PC-3 (cell line): ENCODE measurements at places on chromosomes 11 and 22.

GRCh38 chr22:26325641-26326040, 103.4 kb upstream of the ASPHD2 start:
- no peak for DNase-seq

- no peak for DNase-seq
Measured at GRCh38 chr11:19979519-19979845, 180.8 kb downstream of the DBX1 start.

DNA sequence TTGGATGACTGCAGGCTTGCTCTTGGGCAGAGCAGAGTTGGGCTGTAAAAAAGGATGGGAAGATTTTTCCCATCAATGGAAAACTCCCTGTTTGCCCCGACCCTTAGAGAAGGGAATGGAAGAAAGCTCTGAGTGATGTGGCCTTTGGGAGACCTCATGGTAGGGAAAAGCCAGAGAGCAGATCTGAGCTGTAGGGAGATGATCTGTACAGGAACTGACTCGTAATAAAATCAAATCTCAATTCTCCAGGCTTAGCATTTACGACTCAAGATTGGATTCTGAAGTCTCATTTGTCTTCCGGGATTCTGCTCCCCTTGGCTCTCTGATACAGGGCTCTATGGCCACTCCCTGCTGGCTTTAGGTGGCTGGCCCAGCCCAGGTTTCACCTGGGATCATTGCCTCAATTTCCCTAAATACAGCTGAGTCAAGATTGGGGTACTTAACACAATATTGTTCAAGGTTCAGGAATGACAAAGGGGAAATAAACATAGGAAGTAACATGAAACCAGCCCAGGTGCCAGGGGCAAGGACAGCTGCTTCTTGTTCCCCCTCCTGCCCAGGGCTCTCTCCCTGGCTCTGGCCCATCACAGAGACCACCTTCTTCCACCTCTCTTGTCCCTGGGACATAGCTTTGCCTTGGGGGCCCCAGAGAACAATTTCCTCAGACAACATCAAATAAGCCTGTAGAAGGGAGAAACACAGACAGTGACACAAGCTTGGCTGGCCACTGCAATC, 38.4 kb upstream of the THY1 start:
- peak; percentile 36 for DNase-seq

GRCh38 chr22:42544686-42545085, 9.1 kb upstream of the SERHL2 start:
- no peak for DNase-seq

DNA sequence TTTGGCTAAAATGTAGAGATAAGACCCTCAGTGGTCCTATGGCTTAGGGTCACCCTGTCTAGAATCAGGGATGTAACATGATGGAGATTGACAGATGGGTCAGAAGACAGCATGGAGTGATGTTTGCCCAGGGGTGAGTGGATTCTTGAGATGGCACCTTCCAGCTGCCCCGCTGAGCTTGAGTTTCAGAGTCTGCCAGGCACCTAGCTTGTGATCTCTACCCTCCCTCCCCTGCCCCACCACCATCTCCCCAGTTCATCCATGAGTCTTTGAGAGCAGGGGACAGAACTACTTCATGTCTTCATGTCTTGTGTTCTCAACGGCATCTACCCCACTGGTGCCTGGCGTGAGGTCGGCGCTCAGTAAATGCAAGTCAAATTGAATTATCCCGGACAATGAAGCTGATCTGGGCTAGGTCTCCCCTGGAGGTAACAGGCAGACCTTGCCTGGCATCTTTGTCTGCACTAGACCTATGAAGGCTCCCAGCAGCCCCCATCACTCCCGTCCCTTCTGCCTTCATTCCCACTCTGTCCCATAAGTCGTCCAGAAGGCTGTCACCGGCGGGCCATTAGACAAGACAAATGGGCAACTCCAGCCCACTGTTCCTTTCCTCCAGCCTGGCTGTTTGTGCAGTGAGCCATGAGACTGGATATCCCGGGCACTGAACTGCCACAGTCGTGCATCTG, 239.2 kb upstream of the TBCEL start:
- no peak for DNase-seq

GRCh38 chr11:118287006-118287405, 17.5 kb upstream of the CD3E start:
- DNase-seq, result peak; percentile 95

DNA sequence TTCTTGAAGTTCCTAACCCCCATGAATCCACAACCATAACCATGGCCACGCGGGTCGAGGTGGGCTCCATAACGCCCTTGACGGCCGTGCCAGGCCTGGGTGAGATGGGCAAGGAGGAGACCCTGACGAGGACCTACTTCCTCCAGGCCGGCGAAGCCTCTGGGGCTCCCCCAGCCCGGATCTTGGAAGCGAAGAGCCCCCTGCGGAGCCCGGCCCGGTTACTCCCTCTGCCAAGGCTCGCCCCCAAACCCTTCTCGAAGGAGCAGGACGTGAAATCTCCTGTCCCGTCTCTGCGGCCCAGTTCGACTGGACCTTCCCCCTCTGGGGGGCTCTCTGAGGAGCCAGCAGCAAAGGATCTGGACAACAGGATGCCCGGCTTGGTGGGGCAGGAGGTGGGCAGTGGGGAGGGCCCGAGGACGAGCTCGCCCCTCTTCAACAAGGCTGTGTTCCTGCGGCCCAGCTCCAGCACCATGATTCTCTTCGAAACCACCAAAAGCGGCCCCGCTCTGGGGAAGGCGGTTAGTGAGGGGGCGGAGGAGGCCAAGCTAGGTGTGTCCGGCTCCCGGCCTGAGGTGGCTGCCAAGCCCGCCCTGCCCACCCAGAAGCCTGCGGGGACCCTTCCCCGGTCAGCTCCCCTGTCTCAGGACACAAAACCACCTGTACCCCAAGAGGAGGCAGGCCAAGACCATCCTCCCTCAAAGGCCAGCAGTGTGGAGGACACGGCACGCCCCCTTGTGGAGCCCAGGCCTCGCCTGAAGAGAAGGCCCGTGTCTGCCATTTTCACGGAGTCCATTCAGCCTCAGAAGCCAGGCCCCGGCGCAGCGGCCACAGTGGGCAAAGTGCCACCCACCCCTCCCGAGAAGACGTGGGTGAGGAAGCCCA, 75.7 kb downstream of the KIAA1671 start:
- peak; percentile 11 for DNase-seq

DNA sequence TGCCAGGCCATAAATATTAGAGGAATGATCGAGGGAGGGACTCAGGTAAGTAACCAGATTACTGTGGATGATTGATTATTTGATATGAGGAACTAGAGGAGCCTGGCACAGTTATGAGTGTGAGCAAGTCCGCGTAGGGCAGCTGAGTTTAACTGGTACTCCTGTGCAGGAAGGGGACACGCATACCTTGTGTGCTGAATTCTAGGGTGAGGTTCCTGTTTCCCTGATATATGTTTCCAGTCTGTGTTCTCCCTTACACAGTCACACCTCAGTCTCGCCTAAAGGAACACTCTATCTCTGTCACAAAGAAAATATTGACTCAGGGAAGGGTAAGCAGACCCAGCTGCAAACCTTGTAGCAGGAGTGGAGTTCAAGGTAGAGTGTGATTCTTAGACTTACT, 17.4 kb downstream of the SGSM3 start:
- peak; percentile 32 for DNase-seq

GRCh38 chr11:35135222-35135621, 3.7 kb upstream of the CD44 start:
- DNase-seq, result no peak

GRCh38 chr11:87368151-87368550, 330.4 kb downstream of the TMEM135 start:
- no peak for DNase-seq

DNA sequence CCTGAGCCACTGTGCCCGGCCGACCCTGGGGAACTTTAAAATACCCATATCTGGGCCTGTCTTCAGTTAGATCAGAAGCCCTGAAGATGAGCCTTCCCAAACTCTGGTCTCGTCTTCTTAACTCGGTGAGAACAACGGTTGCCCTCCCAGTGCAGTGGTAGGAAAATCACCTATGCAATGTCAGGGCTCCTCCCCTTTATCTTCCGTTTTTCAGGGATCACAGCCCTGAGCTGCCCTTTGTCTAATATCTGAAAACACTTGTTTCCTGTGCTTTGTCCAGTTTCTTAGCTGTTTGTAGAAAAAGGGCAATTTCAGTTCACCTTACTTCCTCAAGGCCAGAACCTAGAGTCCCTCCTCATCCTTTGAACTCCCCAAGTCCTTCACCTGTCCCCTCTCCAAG, 9.4 kb downstream of the DRAP1 start:
- DNase-seq, result no peak

DNA sequence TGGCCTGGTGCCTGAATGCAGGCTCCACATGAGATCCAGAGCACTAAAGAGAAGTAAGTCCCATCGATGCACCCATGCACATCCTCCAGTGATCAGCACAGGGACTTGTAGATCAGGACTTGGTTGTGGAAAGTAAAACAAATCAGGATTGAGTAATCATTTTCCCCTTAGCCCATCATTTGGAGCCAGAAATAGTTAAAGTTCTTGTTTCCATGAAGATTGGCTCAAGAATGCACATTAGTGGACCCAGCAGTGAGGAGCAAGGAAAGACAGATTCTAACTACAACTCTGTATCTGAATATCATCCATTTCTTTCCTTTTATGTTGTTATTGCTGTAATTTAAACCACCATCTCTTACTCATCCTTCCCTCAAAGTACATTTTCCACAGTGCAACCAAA, 19.1 kb downstream of the CCDC83 start:
- no peak for DNase-seq

GRCh38 chr22:19840955-19841640, 13.6 kb downstream of the GNB1L start:
- no peak for DNase-seq

DNA sequence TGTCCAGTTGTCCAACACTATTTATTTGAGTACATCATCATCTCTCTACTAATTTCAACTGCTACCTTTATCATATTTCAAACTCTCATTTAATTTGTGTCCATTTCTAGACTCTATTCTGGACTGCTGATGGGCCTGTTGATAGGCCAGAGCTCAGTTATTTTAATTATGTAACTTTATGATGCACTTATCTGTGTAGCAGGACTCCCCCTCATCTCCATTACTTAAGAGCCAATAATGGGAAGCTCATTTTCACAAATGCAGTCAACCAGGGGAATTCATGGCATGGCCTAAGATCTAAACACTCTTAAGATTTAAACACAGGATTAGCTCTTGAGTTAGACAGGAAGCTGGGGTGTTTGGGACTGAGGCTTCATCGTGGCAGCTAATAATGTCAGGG, 21.4 kb downstream of the KCNQ1OT1 start:
- no peak for DNase-seq

GRCh38 chr22:22465094-22465602, 43.4 kb downstream of the ZNF280B start:
- DNase-seq, result no peak

- no peak for DNase-seq
Measured at GRCh38 chr22:49692499-49693225, 135.0 kb downstream of the BRD1 start.

- no peak for DNase-seq
Measured at GRCh38 chr11:102188488-102188887, 78.2 kb downstream of the YAP1 start.

GRCh38 chr11:117475716-117476530, 148.3 kb downstream of the CEP164 start:
- DNase-seq, result no peak

DNA sequence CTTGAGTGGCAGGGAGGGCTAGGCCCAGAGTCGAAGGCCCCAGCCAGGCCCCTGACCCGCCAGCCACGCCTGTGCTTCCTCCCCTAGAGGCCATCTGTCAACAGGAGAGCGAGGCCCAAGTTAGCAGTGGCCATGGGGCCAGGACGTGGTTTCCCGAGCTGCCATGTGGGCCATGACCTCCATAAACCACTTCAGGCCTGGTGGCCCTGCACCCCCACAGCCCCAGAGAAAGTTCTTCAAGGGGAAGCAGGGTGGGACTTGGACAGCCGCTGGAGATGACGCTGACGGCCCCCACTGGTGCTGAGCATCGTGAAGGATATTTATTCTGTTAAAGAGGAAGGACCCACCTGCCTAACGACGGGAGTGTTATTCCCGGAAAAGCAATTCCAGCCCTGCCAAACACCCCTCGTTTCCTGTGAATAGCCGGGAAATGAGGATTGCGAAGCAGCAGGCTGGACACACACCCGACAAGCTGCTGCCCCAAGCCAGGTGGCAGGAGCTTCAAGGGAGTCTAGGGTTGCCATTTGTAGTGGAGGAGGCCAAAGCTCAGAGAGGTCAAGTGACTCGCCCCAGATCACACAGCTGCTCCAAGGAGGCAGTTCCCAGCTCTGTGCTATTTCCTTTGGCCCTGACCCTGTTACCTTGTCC, 12.8 kb downstream of the PRR5 start:
- DNase-seq, result no peak

- peak; percentile 82 for DNase-seq
Measured at GRCh38 chr22:38707346-38707745, 1.6 kb downstream of the GTPBP1 start.

- DNase-seq, result no peak
Measured at GRCh38 chr11:112525844-112526590, 265.4 kb upstream of the PLET1 start.

DNA sequence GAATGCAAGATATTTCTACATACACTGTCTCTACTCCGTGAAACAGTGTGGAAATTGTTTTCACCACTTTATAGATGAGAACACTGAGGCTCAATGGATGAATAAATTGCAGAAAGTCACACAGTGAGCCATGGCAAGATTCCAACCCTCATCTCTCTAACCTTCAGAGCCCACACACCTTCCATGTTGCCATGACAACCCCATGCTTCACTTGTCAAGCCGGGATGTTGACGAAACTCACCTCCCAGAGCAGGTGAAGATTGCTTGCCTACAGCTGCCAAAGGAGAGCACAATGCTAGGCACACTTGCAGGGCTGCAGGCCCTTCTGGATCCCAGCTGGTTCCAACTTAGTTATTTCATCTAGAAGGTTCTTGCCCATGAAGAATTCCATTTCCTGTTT, 71.4 kb upstream of the SEZ6L start:
- DNase-seq, result no peak

GRCh38 chr22:32684822-32685187, 116.7 kb upstream of the TIMP3 start:
- no peak for DNase-seq

GRCh38 chr11:103648670-103649400, 387.6 kb upstream of the DDI1 start:
- DNase-seq, result no peak
